Renal cortical epithelial cell (primary cell): ENCODE measurements at places on chromosomes 1 and 21.

DNA sequence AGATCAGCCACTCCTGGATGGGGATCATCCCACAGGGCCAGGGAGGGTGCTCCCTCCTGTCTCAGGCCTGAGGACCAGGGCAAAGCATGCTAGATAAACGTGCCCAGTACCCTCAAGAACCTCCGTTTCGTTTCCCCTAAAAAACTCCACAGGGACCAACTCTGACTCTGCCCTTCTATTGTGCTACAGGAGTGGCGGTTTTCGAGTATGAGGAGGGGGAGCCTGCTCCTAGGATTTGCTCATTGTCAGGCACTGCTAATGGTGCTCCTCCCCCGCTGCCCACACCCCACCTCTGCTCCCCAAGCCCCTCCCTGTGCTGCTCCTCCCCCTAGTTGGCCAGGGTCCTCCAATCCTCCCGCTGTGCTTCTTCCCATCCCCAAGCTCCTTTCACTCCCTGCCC lies 32.0 kb downstream of the PGBD5 start:
- no peak for DNase-seq

DNA sequence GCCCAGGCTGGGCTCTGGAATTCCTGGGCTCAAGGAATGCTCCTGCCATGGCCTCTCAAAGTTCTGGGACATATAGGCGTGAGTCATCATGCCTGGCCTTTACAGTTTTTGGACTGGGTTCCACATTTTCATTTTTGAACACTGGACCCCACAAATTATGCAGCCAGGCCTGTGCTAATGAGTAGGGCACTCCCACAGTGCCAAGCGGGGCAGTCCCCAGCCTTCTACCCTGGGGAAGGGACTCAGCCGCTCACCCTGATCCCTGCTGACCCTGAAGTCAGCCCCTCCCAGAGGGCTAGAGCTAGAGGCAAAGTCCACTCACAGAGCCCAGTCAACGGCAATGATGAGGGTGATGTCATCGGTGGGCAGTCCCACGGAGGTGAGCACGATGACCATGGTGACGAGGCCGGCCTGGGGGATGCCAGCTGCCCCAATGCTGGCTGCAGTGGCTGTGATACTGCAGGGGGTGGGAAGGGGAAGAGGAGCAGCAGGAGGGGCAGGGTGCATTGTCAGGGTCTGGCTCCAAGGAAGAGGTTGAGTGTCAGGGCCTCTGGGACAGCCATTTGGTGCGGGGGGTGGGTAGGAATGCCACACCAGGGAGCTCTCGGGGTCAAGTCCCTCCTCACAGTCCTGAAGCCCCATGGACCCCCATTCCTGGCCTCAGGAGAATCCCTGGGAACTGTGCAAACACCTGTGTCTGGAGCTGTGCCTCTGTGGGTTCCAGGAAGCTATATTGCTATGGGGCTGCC lies 27.6 kb downstream of the PODN start:
- peak; percentile 31 for DNase-seq

DNA sequence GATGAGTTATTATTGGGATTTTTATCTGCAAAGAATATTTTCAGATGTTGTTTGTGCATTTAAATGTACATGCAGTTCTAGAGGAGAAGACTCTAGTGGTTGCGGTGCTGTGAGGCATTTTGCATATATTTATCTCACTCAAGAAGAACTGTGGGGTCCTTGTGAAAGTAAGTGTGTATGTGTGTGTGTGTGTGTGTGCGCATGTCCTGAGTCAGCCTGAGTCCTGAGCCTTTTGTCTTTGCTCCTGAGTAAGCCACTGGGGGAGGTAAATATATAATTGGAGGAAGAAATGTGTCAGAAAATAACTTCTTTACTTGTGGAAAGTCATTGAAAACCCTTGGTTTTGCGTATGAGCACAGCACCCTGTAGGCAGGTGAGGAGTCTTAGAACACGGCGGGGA lies 55.6 kb upstream of the CD34 start:
- no peak for DNase-seq

DNA sequence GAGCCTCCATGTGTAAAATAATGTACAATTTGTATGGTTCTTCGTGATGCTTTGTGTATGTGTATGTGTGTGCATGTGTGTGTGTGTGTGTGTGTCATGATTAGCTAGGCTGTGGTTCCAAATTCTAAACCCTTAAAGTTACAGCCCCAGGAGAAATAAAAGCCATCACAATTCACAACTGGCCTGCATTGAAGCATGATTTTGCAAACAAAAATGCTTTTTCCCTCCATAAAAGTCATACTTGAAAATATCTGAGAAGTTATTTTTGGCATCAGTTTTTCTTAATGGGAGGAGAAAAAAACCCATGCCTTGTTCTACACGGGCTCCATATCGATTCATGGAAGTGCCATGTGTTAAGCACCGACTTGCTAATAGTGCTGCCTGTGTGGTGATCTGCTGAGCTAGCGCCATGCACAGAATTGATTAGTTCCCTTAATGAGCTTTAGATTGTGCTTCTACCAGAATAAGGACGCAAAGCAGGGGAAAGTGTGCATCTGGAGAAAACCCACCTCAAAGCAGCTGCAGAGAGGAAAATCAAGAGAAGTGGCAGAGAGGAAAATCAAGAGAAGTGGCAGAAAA lies 207.3 kb downstream of the DSCAM start:
- DNase-seq: no peak

DNA sequence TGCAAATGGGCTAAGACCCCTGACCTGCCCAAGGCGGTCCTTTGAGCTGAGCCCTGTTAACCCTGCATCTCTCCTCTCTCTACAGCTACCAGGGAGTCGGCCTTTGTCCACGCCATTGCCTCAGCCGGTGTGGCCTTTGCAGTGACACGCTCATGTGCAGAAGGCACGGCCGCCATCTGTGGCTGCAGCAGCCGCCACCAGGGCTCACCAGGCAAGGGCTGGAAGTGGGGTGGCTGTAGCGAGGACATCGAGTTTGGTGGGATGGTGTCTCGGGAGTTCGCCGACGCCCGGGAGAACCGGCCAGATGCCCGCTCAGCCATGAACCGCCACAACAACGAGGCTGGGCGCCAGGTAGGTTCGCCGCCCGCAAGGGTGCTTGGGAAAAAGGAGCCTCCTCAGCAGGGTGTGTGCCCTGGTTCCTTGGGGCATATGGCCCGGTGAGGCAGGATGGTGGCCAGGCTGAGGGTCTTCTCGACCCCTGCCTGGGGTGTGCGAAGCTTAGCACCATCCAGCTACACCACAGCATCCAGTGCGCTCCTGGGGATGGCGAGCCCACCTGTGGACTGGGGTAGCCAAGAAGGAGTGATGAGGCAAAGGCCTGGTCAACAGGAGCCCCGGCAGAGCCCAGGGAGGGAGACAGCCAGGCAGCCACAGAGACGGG lies 31.8 kb upstream of the ARF1 start:
- no peak for DNase-seq

GRCh38 chr1:167749741-167750140 lies 28.0 kb downstream of the MPZL1 start:
- DNase-seq: no peak

DNA sequence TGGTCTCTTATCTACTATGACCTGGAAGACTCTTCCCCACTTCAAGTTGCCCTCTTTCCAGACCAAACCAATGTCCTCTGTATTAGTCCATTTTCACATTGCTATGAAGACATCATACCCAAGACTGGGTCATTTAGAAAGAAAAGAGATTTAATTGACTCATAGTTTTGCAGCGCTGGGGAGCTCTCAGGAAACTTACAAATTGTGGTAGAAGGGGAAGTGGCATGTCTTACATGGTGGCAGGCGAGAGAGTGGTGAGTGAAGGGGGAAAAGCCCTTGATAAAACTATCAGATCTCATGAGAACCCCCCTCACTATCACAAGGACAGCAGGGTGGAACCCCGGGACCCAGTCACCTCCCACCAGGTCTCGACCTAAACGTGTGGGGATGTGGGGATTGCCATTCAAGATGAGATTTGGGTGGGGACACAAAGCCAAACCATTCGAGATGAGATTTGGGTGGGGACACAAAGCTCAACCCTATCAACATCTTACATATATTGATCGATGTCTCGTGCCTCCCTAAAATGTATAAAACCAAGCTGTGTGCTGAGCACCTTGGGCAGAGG lies 14.2 kb upstream of the AGPAT3 start:
- DNase-seq: no peak

DNA sequence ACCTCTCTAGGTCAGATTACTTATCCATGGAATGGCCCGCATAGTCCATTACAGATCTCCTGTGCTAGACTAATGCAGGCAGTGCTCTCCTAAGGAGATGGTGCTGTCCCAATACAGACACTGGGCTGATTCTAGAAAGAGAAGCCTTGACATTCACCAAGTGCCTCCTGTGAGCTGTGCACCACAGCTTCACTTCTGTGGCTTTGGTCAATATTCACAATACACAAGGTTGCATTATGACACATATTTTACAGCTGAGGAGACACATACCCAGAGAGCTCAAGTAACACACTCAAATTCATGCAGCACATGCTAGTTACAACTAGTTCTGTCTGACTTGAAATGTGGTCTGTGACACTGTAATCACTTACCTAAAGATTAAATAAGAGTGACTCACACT lies 59.4 kb upstream of the LRRC8B start:
- DNase-seq: peak; percentile 93

DNA sequence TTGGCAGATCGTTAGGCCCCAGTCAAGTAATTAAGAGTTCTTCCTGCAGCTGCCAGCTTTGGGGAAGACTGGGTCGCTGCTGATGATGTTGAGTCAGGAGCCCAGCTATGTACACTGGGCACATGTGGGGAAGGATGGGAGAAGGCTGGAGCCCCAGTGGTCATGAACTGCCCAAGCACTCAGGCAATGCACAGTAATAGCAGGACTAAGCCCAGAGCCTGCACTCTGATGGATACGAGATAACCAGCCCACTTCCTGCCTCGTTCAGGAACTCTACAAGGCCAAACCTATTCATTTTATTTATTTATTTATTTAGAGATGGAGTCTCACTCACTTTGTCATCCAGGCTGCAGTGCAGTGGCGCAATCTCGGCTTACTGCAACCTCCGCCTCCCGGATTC lies 81.1 kb upstream of the BTG3 start:
- no peak for DNase-seq

GRCh38 chr1:234397732-234398131 lies 24.5 kb downstream of the COA6 start:
- no peak for DNase-seq

- peak; percentile 39 for DNase-seq
Measured at GRCh38 chr1:53498555-53499131, 39.4 kb downstream of the DMRTB1 start.

- no peak for DNase-seq
Measured at GRCh38 chr1:226706684-226707083, 32.4 kb downstream of the ITPKB start.
